Progenitor cell of endocrine pancreas (in vitro differentiated cells): ENCODE measurements at places on chromosomes 5 and 9. TPM values are rescaled to one million over a fixed set of nuclear protein-coding genes. Genes with fewer than 3 reads are reported as not detected.

Gene TLX3
- not detected in 2 replicates for total RNA-seq

GRCh38 chr5:32027717-32028458 lies 146.2 kb downstream of the GOLPH3 start:
- DNase-seq: no peak
- no peak overlapping the region for H3K4me3 ChIP-seq
- no peaks in the 10 kb centered on the region for H3K4me1 ChIP-seq
- no peak overlapping the region for H3K27ac ChIP-seq
- H3K36me3 ChIP-seq: no peaks in the 10 kb centered on the region
- no peaks in the 10 kb centered on the region for H3K27me3 ChIP-seq

- H3K27ac ChIP-seq: no peak overlapping the region
- H3K4me3 ChIP-seq: no peak overlapping the region
- H3K4me1 ChIP-seq: no peaks in the 10 kb centered on the region
- H3K27me3 ChIP-seq: no peaks in the 10 kb centered on the region
Measured at GRCh38 chr9:35557320-35557719, 47.7 kb upstream of the TESK1 start.

DNA sequence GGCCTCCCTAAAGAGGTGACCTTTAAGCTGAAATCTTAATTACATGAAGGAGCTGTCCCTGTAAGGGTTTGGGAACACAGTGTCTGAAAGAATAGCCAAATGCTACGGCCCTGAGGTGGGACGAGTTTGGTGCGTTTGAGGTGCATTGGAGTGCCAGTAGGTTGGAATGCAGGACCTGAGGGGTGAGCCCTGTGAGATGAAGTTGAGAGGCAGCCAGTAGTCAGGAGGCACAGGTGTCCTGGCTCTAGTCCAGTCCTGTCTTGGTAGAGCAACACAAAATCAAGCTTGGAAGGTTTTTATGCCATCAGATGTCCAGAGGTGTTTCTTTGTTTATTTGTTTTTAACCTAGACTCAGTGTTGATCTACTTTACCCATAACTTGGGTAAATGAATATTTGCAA lies 108.5 kb downstream of the ARHGAP26 start:
- no peaks in the 10 kb centered on the region for H3K36me3 ChIP-seq
- DNase-seq: no peak
- no peak overlapping the region for H3K27ac ChIP-seq

- H3K27me3 ChIP-seq: peaks cover 11% of the 10 kb centered on the region
- no peak overlapping the region for H3K4me3 ChIP-seq
- DNase-seq: no peak
- H3K27ac ChIP-seq: no peak overlapping the region
Measured at GRCh38 chr5:172776235-172776594, 5.2 kb upstream of the DUSP1 start.
